ENCODE measurements at places on chromosomes 1 and 21.

- DNase-seq = no peak
Measured at GRCh38 chr21:29888437-29888836, 51.4 kb downstream of the GRIK1 start.

GRCh38 chr1:206012086-206012859 is 9.1 kb upstream of the RAB7B start:
- DNase-seq = no peak

DNA sequence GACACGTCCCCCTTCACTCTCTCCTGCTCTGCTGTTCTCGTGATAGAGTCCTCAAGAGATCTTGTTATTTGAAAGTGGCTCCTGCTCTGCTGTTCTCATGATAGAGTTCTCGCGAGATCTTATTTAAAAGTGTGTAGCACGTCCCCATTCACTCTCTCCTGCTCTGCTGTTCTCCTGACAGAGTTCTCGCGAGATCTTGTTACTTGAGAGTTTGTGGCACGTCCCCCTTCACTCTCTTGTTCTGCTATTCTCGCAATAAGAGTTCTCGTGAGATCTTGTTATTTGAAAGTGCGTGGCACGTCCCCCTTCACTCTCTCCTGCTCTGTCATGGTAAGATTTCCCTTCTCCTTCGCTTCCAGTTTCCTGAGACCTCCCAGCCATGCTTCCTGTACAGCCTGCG is 47.9 kb downstream of the SMYD3 start:
- no peak for DNase-seq

DNA sequence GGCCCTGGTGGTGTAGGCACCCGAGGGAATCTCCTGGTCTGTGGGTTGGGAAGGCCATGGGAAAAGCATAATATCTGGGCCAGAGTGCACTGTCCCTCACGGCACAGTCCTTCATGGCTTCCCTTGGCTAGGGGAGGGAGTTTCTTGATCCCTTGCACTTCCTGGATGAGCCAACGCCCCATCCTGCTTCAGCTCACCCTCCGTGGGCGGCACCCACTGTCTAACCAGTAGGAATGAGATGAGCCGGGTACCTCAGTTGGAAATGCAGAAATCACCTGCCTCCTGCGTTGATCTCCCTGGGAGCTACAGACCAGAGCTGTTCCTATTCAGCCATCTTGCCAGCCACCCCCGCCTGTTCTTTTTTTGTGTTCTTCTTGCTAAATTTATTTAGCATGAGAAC is 134.4 kb downstream of the LEPR start:
- DNase-seq = no peak

DNA sequence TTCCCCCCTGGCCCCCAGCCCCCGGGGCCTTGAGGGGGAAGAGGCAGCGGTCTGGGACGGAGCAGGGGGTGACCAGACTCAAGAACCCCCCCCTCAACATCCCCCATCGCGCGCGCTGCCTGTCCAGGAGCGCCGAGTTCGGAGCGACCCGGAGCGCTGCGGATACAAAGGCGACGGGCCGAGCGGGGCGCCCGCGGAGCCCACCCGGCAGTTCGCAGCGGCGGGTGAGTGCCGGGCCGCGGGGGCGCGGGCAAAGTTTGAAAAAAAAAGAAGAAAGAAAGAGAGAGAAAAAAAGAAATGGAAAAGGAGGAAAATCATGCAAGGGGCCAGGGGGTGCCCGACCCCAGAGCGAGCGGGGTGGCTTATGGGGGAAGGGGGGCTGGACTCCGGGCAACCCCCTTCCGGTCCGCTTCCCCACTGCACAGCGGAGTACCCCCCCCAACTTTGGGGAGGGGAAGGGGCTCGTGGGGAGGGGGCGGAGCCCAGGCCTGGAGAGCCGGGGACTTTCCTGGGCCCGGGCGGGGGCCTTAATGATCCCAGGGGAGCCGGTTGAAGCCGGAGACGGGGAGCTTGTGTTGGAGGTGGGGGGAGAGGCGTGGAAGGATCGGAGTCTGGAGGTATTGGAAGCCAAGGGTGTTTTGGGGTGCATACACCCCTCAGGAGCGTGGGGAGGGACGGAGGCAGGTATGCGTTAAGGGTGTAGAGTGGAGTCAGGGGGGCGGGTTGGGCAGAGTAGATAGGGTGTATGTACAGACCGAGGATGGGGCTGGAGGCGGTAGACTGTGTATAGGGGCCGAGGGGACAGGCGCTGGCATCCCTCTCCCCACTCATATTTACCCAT is 502 bp downstream of the VANGL2 start:
- DNase-seq = peak; percentile 85

DNA sequence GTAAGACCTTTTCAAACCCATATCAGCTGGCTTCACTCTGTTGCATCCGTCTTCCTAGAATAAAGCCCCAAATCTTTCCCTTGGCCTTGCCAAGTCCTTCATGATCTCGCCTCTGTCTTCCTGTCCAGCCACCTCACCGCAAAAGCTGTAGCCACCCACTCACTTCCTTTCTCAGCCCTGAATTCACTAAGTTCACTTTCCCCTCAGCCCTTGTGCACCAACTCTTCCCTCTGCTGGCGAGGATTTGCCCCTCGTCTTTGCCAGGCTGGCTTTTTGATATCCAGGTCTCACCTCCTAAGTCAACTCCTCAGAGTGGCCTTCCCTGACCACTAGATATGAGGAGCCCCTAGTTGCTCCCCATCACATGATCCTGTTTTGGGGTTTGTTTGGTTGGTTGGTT is 3.9 kb upstream of the COL16A1 start:
- no peak for DNase-seq

DNA sequence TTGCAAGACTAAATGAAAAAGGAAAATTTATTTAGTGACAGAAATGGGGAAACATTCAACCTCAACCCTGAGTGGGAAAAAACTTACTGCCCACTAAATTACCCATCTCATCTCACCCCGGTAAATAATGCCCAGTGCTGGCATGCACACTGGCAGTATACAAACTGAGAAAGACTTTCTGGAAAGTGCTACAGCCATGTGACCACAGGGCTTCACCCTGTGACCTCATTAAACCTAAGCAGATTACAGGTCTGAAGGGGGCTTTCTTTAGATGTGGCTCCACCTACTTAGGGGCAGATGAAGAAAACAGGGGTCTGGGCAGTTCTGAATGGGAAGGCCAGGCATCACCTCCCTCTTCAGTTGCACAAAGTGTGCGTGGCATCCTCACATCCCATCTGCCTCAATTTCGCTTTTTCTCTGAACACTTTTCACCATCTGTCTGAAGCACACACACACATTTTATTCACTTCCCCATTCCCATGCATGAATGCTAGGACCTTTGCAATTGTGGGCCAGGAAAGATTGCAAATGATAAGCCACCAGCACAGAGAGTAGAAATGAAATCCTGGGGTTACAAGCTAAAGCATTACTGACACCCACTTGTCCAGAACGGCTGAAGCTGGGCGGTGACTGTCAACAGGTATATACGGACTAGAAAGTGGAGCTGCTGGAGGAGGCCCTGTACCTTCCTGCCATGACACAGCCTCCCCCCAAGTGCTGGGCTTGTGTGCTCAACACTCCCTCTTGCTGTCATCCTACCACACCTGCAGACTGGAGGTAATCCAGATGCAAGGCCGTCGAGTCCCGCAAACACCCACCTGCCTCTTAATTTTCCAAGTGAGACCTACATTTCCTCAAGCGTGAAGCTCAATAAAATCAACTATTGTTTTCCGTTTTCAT is 2.7 kb downstream of the NADK start:
- DNase-seq = no peak

- DNase-seq = no peak
Measured at GRCh38 chr1:100428160-100428559, 75.9 kb downstream of the CDC14A start.

- no peak for DNase-seq
Measured at GRCh38 chr1:112954945-112955772, 837 bp downstream of the SLC16A1 start.

- no peak for DNase-seq
Measured at GRCh38 chr1:25780318-25781129, 19.5 kb upstream of the SELENON start.

GRCh38 chr1:156367383-156368156 is 1.4 kb upstream of the RHBG start:
- DNase-seq = no peak

- no peak for DNase-seq
Measured at GRCh38 chr1:210129092-210129491, 103.5 kb upstream of the SERTAD4 start.

DNA sequence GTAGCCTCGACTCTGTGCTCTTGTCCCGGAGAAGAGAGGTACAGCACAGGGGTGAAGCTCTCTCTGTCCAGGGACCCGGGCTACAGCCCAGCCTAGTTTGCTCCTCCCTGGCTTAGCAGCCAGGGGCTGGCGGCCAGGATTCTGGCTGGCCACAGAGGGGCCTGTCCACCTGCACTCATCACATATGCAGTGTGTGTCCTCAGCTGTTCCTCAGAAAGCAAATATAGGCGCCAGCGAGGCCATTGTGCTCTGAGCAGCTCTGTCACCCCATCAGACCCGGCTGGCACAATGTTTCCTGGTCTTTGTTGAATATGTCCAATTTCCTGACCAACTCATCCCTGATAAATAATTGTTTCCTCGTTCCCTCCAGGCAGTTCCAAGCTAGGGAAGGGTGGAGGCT is 28.5 kb downstream of the KCND3 start:
- DNase-seq = no peak

GRCh38 chr1:39609618-39610331 is 29.7 kb downstream of the HEYL start:
- DNase-seq = peak; percentile 81

- DNase-seq = no peak
Measured at GRCh38 chr1:173418107-173418985, 58.8 kb upstream of the PRDX6 start.

DNA sequence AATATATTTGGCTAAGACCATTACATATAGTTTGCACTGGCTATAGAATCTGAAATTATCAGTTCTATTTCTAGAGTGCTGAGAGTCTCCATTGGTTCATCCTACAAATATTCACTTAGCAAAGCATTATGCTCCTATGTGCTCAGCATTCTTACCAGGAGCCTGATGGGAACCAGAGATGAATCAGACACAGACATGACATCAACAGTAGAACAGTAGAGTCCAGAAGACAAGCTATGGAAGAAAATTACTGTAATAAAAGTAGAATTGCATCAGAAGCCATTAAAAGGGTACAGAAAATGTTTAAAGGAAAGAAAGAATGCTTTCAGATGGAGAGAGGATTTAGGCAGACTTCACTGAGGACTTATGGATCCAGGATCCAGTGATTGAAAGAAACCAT is 271.7 kb upstream of the SNX7 start:
- DNase-seq = no peak

GRCh38 chr1:160975026-160975425 is 20.4 kb upstream of the ITLN2 start:
- DNase-seq = no peak

Data from eye (tissue), 1 donor.